G401 (cell line): ENCODE measurements at places on chromosomes 4 and X.

GRCh38 chrX:43703211-43703791, 47.2 kb downstream of the MAOA start:
- DNase-seq = no peak

GRCh38 chr4:41069838-41070237, 144.5 kb downstream of the APBB2 start:
- no peak for DNase-seq

DNA sequence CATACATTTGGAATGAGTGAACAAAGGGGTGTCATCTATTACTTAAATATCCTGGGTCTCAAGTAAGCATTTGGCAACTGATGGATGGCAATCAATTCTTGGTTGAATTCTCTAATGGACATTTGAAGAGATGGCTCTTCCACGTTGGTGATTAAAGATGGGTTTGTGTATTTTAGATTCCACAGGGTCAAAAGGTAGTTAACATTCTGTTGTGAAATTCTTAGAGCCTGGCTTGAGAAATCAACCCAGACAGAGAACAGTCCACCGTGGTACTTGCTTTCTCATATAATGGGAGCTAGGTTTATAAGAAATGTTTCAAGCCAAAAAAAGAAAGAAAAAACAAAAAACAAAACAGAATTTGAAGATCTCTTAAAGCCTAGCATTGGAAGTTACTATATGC, 355.9 kb upstream of the PITX2 start:
- DNase-seq = no peak

DNA sequence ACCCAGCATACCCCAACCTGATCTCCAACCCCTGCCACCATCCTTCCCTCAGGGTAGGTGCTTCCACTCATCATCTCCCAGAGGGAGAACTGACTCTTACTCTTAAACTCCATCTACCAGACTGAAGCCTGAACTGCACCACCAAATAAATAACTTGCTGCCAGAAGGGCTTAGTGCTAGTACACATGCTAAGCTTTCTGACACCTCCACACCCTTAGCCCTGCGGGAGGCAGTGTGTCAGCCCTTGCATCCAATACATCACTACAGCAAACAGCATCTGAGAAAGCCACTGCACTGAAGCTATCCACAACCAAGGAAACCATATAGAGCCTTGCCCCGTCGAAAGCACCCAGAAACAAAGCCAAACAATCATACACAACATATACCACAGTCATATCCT, 68.6 kb upstream of the MCF2 start:
- DNase-seq = no peak

DNA sequence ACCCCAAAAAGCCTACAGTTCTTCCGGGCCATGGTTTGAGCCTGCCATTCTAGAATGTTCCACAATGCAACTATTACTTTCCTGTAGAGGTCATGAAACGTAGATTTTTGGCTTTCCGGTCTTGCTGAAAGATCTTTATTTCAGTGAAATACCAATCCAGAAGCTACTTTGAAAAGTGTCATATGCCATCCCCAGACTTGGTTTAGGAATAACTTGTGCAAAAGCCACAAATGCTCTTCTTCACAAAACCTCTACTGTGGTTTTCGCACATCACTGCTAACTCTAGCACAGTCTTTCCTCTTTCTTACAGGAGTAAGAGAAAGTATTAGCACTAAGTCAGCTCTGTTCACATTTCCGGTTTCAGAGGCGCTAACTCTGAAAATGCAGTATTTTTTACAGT, 12.7 kb upstream of the CD40LG start:
- DNase-seq = no peak
